BJ (cell line): ENCODE measurements at places on chromosomes 5 and 9.

GRCh38 chr5:125317536-125317995 lies 571.1 kb upstream of the ZNF608 start:
- DNase-seq, result no peak

- DNase-seq, result no peak
These were observed at the start of gene GMCL2 for GRCh38 chr5:178187014-178187413. GMCL2 (minus strand) TSS chr5:178187371; CDS start chr5:178187299, 72 bp downstream.

- DNase-seq, result no peak
These were observed 665.7 kb downstream of the DNAH5 start for GRCh38 chr5:13278811-13279210.

GRCh38 chr5:158458086-158458485 lies 599.1 kb upstream of the CLINT1 start:
- no peak for DNase-seq

- no peak for DNase-seq
These were observed 25.8 kb downstream of the NEUROG1 start for GRCh38 chr5:135509995-135510394.

DNA sequence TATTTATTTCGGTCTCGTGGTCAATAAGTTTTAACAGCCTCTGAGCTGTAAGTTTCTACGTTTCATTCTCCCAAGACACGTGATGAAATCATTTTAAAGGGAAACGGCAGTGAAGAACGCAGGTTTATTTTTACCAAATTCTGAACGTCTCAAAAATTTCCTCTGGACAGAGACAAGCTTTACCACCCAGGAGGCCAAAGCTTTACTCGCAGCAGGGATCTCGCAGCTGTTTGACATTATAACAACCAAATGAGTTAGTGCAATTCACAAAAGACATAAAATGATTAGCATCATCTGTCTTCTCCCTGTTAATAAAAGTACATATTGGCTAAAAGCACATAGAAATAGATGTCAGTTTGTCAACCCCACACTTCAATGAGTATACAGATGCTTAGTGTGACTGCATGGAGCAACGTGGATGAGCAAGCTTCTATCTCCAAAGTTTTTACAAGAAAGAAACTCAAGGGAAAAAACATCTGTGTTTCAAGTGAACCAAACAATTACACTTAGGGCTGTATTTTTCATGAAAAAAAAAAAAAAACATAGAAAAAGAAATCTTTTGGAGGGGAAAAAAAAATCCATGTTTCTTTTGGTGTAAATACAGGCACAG lies 2.5 kb downstream of the SEMA5A start:
- no peak for DNase-seq

- no peak for DNase-seq
These were observed 156.5 kb downstream of the PSAT1 start for GRCh38 chr9:78453450-78453849.
